ENCODE measurements at places on chromosomes 5 and 9. TPM values are rescaled to one million over a fixed set of nuclear protein-coding genes. Genes with fewer than 3 reads are reported as not detected.

DNA sequence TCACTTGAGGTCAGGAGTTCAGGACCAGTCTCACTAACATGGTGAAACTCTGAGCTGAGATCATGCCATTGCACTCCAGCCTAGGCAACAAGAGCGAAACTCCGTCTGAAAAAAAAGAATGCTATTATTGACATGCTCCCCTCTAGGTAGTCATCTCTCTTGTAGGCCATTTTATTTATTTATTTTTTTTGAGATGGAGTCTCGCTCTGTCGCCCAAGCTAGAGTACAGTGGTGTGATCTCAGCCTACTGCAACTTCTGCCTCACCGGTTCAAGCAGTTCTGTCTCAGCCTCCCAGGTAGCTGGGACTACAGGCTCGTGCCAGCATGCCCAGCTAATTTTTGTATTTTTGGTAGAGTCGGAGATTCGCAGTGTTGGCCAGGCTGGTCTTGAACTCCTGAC, 20.6 kb upstream of the NIM1K start:
- DNase-seq, result no peak

GRCh38 chr9:91949392-91949945, 559 bp downstream of the ROR2 start:
- DNase-seq, result peak; percentile 38

VLDLR gene
- 2.2 TPM for polyA plus RNA-seq

GRCh38 chr5:170211575-170212334, 21.0 kb upstream of the C5orf58 start:
- no peak for DNase-seq

GRCh38 chr9:22138956-22139660, 130.0 kb upstream of the CDKN2B start:
- DNase-seq, result no peak

DNA sequence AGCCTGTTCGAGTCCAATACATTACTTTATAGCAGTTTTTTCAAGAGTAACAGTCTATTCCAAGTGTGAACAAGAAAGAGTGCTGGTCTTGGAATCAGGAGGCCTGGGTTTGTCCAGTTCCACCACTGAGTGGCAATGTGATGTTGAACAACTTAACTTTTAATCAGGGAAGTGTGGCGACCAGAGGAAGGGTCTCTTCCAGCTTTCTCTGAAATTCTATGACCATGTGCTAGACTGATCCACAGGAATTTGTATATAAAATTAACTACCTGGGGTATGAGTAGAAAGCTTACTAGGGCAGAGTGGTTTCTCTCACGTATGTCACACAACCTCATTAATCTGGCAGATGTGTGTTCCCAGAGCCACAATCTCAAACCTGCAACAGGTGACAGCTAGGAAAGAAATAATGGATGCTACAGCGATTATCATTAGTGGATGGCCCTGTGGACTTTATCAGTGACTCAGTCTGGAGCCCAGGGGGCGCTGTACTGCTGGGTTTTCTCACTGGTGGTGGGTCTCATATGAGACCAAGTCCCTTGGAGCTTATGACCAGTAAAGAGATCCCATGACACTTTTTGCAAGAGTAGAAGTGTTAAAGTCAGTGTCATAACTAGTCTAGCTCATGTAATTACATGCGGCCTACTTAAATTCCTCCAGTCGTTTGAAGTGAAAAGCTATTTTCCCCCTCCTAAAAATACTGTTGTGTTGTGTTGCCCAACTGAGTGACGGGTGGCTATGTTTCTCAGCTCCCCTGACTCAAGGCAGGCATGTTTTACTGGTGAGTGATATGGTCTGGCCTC, 116.5 kb downstream of the GDNF start:
- DNase-seq, result no peak

LMAN2 gene
- polyA plus RNA-seq, result 449 TPM
